ENCODE measurements at places on chromosomes 2 and 18. TPM values are rescaled to one million over a fixed set of nuclear protein-coding genes. Genes with fewer than 3 reads are reported as not detected.

CEP76 gene
- 16.3 TPM for total RNA-seq

DNA sequence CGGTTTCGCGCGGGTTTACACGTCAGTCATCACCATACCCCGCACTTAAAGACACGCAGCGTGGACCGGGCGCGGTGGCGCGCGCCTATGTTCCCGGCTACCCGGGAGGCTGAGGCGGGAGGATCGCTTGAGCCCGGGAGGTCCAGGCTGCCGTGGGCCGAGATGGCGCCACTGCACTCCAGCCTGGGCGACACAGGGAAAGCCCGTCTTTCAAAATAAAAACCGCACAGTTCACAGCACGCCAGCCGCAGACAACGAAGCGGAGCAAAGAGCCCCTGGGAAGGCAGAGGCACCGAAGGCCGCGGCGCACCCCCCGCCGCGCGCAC lies 328 bp downstream of the DTYMK start:
- peak overlapping the region; percentile 85 for H3K27ac ChIP-seq
- peaks cover 40% of the 10 kb centered on the region for H3K36me3 ChIP-seq
- peak overlapping the region; percentile 90 for H3K4me3 ChIP-seq
- H3K27me3 ChIP-seq, result no peaks in the 10 kb centered on the region
- no peak for DNase-seq

C2orf72 gene
- 0.66 TPM for total RNA-seq

DNA sequence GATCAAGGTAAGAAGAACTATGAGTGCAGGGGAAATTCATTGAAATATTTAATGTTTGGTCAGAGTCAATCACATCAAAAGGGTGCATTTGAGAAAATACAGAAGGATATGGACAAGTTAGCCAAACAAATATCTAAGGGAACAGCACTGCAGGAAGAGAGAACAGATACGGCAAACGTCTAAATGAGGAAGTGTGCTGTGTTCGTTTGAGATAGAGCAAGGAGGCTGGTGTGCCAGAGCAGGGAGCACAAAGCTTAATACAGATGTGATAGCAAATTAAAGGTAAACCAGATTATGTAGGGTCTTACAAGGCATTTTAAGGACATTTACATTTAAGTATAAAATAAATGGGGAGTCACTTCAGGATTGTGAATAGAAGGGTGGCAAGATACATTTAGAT lies 241.3 kb upstream of the ZNF804A start:
- no peak for DNase-seq
- no peaks in the 10 kb centered on the region for H3K27me3 ChIP-seq
- no peak overlapping the region for H3K27ac ChIP-seq
- H3K4me3 ChIP-seq, result no peak overlapping the region

MC4R gene
- total RNA-seq, result not detected

DNA sequence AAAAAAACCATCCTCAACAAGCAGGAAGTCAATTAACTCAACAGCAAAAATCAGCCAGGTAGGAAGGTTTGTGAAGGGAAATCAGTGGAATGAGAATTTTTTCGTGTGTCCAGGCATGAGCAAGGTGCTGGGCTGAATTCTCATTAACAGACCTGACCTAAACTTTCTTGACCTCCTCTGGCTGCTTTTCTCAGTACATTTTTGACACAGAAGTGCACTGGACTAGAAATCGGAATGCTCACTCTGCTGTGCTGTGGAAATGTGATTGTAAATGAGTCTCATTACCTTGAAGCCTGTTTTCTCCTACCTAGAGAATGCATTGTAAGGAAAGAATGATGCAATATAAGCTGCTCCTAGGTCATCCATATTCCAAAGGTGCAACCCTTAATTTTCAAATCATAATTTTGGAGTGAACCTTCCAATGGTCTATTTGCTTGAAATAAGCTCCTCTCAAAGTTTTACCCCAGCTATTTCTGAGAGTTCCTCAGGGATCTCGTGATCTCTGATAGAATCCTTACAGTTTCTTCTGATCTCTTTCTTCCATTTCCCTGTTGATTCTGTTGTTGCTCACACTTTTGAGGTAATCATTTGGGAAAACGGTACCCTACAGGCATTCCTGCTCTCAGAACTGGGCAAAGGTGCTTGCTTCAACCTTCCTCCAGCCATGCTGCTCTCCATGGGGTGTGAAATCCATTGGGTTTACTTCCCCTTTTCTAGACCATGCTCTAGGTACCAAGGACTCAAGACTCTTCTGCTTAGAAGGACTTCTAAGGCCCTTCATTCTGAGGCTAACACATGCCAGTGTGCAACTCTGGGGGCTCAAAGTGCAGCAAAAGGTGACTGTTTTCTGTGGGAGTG lies 104.9 kb upstream of the ITPRID2 start:
- peaks cover 23% of the 10 kb centered on the region for H3K4me1 ChIP-seq
- H3K4me3 ChIP-seq, result no peak overlapping the region
- DNase-seq, result no peak
- no peak overlapping the region for H3K27ac ChIP-seq
- H3K36me3 ChIP-seq, result no peaks in the 10 kb centered on the region
- peaks cover 11% of the 10 kb centered on the region for H3K27me3 ChIP-seq

CRACDL gene
- 0.12 TPM for total RNA-seq

- peaks cover 91% of the 10 kb centered on the region for H3K4me1 ChIP-seq
- H3K27me3 ChIP-seq, result no peaks in the 10 kb centered on the region
- peak overlapping the region; percentile 82 for H3K4me3 ChIP-seq
These were observed 8.7 kb downstream of the SMAD7 start for GRCh38 chr18:48942086-48942485.

- DNase-seq, result no peak
- peaks cover 61% of the 10 kb centered on the region for H3K27me3 ChIP-seq
- H3K27ac ChIP-seq, result peak overlapping the region; percentile 51
These were observed 735 bp downstream of the NRP2 start for GRCh38 chr2:205682971-205683501.

GRCh38 chr2:217195016-217195415 lies 335.2 kb upstream of the TNP1 start:
- DNase-seq, result no peak
- H3K36me3 ChIP-seq, result no peaks in the 10 kb centered on the region
- no peak overlapping the region for H3K4me3 ChIP-seq
- peaks cover 11% of the 10 kb centered on the region for H3K27me3 ChIP-seq
- H3K27ac ChIP-seq, result no peak overlapping the region
- H3K4me1 ChIP-seq, result no peaks in the 10 kb centered on the region

RIOK3 gene
- 46.7 TPM for total RNA-seq

DNA sequence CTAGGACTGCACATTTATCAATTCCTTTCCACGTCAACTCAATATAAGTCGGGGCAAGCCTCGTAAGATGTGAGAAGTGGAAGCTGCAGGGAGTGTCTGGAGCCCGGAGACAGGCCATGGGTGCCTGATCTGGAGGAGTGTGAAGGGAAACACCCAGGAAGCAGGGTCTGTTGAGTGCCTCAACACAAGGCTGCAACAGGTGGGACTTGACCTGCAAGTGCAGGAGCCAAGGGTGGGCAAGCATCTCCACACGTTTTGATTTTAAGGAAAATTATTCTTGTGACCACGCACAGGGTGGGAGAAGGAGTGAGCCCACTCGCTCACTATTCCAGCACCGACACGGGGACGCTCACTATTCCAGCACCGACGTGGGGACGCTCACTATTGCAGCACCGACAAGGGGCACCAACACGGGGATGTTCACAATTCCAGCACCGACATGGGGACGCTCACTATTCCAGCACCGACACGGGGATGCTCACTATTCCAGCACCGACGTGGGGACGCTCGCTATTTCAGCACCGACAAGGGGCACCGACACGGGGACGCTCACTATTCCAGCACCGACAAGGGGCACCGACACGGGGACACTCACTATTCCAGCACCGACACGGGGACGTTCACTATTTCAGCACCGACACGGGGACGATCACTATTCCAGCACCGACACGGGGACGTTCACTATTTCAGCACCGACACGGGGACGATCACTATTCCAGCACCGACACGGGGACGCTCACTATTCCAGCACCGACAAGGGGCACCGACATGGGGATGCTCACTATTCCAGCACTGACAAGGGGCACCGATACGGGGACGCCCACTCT lies 197.3 kb downstream of the EIPR1 start:
- H3K4me3 ChIP-seq, result no peak overlapping the region
- no peak for DNase-seq
- no peak overlapping the region for H3K27ac ChIP-seq
- peaks cover 4% of the 10 kb centered on the region for H3K36me3 ChIP-seq
- H3K27me3 ChIP-seq, result no peaks in the 10 kb centered on the region
- peaks cover 3% of the 10 kb centered on the region for H3K4me1 ChIP-seq

GPBAR1 gene
- total RNA-seq, result 0.68 TPM

- DNase-seq, result no peak
- H3K4me3 ChIP-seq, result peak overlapping the region; percentile 32
- H3K27me3 ChIP-seq, result no peaks in the 10 kb centered on the region
- H3K4me1 ChIP-seq, result peaks cover 21% of the 10 kb centered on the region
- H3K27ac ChIP-seq, result no peak overlapping the region
These were observed 11.4 kb downstream of the ARL6IP6 start for GRCh38 chr2:152729844-152730243.

ACOXL gene
- 1.0 TPM for total RNA-seq

GCA gene
- total RNA-seq, result 13.6 TPM

- peak; percentile 76 for DNase-seq
- H3K4me3 ChIP-seq, result peak overlapping the region; percentile 88
- H3K27me3 ChIP-seq, result no peaks in the 10 kb centered on the region
- peaks cover 71% of the 10 kb centered on the region for H3K36me3 ChIP-seq
- peaks cover 78% of the 10 kb centered on the region for H3K4me1 ChIP-seq
These were observed 2.2 kb downstream of the PSD4 start for GRCh38 chr2:113175736-113176695.

MTIF2 gene
- 47.1 TPM for total RNA-seq

COLEC12 gene
- not detected for total RNA-seq

GRCh38 chr18:34977838-34978532 lies 63.2 kb upstream of the MAPRE2 start:
- peak overlapping the region; percentile 82 for H3K4me3 ChIP-seq
- H3K27ac ChIP-seq, result peak overlapping the region; percentile 34
- DNase-seq, result peak; percentile 82
- H3K4me1 ChIP-seq, result peaks cover 23% of the 10 kb centered on the region

DNA sequence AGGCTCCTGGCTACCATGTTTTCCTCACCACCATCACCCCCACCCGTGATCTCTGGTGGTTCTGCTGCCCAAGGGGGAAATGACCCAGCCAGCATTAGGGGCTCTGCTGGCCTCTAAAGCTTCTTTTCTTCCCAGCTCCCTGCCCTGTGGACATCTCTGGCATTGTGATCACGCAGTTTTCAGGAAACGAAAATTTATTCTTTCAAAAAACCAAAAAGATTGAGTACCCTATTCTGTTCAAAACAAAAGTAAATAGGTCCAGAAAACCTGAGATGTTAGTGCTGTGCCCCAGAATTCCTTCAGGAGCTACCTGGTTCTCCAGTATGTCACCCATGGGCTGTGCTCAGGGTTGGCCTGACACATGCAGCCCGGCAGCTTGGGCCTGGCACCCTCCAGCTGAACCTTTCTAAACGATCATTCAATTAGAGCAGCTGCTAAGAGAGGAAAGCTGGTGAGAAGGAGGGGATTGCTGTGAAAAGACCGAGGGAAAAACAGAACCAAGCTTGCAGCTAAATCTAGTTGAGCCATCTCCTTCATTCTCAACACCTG lies 157.5 kb downstream of the MGAT5 start:
- no peak overlapping the region for H3K27ac ChIP-seq
- H3K4me1 ChIP-seq, result peaks cover 19% of the 10 kb centered on the region
- no peak overlapping the region for H3K4me3 ChIP-seq
- no peaks in the 10 kb centered on the region for H3K27me3 ChIP-seq
- peaks cover 1% of the 10 kb centered on the region for H3K36me3 ChIP-seq

- H3K4me1 ChIP-seq, result no peaks in the 10 kb centered on the region
- H3K27me3 ChIP-seq, result no peaks in the 10 kb centered on the region
- H3K36me3 ChIP-seq, result no peaks in the 10 kb centered on the region
- no peak overlapping the region for H3K27ac ChIP-seq
- no peak overlapping the region for H3K4me3 ChIP-seq
These were observed 601.1 kb upstream of the PIK3C3 start for GRCh38 chr18:41353777-41354528.

GRCh38 chr2:165967746-165968145 lies 14.2 kb upstream of the TTC21B start:
- no peak overlapping the region for H3K27ac ChIP-seq
- peaks cover 10% of the 10 kb centered on the region for H3K27me3 ChIP-seq
- DNase-seq, result no peak

HES6 gene
- 10.2 TPM for total RNA-seq

NAB1 gene
- total RNA-seq, result 34.1 TPM

RBFA gene
- total RNA-seq, result 46.0 TPM

CCDC85A gene
- not detected for total RNA-seq

DNA sequence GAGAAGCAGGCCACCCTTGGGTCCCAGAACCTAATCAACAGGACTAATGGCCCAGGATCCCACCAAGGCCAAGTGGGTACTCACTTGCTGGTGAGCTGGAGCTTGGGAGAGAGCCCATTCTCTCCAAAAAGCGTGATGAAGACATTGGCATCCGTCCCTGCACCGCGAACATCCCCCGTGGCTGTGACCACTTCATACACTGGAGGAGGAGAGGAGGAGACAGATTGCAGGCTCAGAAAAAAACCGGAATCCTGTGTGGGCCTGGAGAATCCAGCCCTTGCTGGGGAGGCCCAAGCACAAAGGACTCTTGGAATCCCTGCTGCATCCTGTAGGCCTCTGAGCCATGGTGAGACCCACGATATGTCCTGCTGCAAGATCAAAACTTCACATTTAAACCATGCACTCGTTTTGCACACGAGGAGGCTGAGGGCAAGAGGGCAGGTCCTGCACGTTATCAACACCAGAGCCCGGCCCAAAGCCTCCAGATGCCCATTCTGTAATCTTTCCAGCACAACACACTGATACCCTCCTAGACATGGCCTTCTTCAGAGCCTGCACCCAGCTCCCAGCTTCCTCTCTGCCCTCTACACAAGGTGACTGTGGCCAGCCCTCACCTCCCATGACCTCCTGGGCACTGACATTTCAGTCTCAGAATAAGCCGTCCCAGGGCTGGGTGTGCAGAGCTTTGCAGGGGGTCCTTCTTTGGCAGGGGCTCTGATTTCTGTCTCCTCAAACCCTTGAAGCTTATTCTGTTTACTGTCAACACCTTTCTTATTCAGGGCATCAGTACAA lies 7.8 kb downstream of the LOXHD1 start:
- no peaks in the 10 kb centered on the region for H3K36me3 ChIP-seq
- DNase-seq, result no peak
- H3K27ac ChIP-seq, result no peak overlapping the region
- H3K27me3 ChIP-seq, result peaks cover 8% of the 10 kb centered on the region

DNA sequence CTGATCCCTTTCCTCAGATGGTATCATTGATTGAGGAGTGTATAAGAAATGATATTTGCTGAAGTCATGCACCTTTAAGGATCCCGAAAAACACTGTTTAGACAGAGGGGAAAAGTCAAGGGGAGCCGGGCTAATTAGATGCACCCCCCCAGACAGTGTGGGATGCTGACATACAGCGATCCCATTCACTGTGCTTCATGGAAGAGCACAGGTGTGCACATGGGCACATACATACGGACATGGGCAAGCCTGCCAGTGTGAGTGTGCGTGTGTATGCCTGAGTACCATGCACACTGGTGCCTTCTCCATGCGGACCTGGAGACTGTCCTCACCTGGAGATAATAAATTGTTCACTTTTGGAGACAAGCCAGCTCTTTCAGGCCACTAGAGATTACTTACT lies 22.6 kb downstream of the MEIS1 start:
- H3K4me1 ChIP-seq, result no peaks in the 10 kb centered on the region
- H3K27me3 ChIP-seq, result no peaks in the 10 kb centered on the region
- no peak for DNase-seq
- no peak overlapping the region for H3K27ac ChIP-seq
- no peaks in the 10 kb centered on the region for H3K36me3 ChIP-seq

ABHD1 gene
- total RNA-seq, result 0.23 TPM

Measured in activated CD4-positive, alpha-beta T cell treated with anti-CD3 and anti-CD28 coated beads, Interleukin-2, amount 10 ng/mL, durations not matched to agents 24 days and 14 days (primary cell).